ENCODE measurements at places on chromosomes 2 and 18.
A peak's percentile ranks its signal among the peaks of the same experiment; 100 is the strongest.

DNA sequence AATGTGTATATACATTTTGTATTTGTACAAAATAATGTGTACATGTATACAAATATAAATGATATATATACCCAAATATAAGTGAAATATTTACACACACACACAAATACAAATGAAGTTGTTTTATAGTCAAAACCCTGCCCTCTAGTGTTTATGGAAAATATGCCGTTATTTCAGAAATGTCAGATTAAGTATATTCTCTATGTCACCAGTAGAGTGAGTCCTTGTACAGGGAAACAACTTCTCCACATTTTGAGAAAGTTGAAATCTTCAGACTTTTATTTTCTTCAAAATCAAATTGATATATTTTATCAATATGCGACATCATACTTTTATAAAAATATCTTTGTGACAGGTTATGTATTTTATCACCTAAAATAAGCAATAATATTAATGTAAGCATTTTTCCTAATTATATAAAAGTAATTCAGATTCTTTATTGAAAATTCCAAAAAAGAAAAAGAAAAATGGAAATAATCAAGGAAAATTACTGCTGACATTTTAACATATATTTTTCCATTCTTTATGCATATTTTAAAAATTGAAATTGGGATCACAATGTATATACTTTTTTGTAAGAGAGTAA lies 22.4 kb downstream of the ARL6IP6 start:
- DNase-seq: peak; percentile 52

- DNase-seq: no peak
These were observed 23.7 kb upstream of the DSG1 start for GRCh38 chr18:31294199-31294747.

- DNase-seq: no peak
These were observed 421.4 kb upstream of the TCF4 start for GRCh38 chr18:56009411-56009810.

- peak; percentile 72 for DNase-seq
These were observed 68.3 kb upstream of the IL1R1 start for GRCh38 chr2:102074152-102074783.

DNA sequence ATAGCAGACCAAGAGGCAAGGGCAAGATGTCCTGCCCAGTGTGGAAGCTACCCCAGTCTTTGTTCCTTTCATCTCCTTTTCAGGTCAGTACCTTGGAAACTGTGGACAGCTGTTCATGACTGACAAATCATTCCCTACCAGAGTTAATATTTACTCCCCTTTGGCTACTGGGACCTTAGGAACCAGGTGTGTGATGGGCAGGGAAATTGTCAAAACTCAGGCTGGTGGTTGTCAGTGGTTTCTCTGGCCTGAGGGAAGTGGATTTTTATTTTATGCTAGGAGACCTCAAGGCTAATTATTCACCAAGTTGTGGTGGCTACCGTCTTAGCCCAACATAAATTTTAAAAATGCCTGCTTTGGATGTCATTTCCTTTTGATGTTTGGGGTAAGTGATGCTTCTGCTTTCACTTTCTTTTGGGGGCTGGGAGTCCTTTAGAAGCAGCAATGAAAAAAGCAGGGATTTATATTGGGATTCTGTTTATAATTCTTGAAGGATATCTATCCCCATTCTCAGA lies 119.3 kb downstream of the SETBP1 start:
- peak; percentile 12 for DNase-seq

DNA sequence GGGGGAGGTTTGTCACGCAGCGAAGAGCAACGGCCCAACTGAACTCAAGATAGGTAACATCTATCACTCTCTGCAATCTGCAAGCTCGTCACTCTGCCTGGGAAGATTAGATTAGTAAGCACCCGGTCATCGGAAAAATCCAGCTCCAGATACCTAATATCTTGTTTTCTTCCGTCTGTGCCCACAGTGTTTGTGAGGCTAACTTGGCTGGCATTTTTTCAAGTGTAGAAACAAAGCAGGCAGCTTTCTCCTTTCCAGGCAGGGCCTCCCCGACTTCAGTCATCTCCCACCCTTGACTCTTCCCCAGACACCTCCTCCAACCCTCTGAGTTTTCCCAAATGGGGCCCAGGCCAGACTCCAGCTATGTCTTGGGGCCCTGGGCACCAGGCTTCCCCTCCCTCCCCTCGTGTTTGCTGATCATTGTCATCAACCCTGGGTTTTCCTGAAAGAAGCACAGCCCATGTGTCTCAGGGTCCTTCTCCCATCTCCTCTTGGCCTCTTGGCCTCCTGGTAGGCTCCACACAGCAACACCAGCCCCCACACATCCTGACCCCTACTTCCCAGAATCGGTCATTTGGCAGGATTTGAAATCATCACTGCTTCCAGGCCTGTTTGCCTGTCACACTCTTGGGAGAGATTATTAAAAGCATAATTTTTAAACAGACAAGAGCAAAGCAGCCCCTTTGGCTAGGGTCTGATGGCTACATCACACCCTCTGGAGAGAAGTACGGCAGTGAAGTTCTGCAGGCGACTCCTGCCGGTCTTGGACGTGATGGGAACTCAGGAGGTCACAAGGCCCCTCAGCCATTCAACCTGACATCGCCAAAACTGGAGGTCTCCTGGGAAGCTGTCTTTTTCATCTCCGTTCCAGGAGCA lies 144.9 kb upstream of the ID2 start:
- peak; percentile 54 for DNase-seq

DNA sequence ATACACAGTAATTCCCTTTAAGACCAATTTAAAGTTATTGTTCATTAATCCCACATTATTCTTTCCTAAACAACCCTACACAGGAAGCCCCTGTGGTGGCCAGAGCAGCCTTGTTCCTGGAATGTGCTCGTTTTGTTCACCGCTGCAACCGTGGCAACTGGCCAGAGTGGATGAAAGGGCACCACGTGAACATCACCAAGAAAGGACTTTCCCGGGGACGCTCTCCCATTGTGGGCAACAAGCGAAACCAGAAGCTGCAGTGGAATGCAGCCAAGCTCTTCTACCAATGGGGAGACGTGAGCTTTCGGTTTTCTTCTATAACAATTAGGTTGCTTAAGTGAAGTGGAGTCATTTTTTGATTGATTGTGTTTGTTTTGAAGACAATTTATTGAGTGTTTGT lies 101.0 kb downstream of the UNC80 start:
- DNase-seq: no peak

DNA sequence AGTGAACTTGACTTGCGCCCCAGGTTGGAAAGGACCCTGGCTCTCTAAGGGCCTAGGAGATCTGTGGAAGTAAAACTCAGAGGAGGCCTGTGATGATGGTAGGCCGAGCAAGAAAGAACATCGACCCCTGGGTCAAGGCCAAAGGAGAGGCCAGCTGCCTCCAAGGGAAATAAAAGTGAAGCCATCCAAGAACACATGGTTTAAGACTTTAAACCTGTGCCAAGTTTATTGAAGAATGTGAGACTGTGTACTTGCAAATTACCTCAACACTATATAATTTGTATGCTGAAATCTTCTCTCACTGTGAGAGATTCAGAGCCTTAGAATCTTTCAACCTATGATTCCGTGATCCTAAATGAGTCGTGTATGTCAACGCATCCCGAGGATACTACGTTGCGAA lies 40.7 kb upstream of the COBLL1 start:
- no peak for DNase-seq

- peak; percentile 25 for DNase-seq
These were observed 48.6 kb downstream of the DDX1 start for GRCh38 chr2:15640261-15640711.

- DNase-seq: no peak
These were observed 16.5 kb upstream of the ALPK2 start for GRCh38 chr18:58645398-58645797.

- no peak for DNase-seq
These were observed 52.8 kb downstream of the GALNT1 start for GRCh38 chr18:35634323-35634722.

- DNase-seq: no peak
These were observed 73.3 kb upstream of the NFATC1 start for GRCh38 chr18:79322441-79322840.

- DNase-seq: no peak
These were observed 51.8 kb downstream of the CRIM1 start for GRCh38 chr2:36407413-36407812.

- DNase-seq: no peak
These were observed 44.9 kb upstream of the BAZ2B start for GRCh38 chr2:159661286-159661685.

DNA sequence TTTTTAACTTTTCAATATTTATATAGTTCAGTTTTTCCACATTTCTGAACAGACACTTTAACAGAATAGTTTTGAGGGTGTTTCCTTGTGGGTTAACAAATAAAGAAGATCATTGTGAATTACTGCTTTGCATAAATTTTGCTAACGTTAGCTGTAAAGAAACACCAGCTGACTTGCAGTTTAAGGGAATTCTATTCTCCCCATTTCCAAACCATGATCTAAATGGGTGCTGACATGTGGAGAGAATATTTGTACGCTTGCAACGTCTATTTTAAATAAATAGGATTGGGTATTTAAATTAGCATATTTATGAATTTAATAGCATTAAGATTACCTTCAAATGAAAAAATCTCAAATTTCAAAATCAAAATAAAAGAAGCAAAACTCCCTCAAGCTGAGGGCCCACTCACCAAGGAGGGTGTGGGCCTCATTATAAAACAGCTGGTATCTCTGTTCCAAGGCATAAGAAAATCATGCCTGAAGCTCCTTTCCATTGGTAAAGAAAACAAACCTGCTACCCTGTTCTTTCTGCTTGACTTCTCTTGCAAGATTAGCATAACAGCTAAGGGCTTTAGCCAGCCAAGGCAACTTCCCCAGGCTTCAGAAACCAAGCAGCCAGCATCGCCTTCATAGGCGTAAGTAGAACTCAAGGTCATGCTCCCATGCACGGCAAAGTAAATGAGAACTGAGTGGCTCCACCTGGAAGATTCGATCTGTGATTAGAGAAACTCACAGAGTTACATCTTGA lies 3.2 kb downstream of the MRO start:
- no peak for DNase-seq

DNA sequence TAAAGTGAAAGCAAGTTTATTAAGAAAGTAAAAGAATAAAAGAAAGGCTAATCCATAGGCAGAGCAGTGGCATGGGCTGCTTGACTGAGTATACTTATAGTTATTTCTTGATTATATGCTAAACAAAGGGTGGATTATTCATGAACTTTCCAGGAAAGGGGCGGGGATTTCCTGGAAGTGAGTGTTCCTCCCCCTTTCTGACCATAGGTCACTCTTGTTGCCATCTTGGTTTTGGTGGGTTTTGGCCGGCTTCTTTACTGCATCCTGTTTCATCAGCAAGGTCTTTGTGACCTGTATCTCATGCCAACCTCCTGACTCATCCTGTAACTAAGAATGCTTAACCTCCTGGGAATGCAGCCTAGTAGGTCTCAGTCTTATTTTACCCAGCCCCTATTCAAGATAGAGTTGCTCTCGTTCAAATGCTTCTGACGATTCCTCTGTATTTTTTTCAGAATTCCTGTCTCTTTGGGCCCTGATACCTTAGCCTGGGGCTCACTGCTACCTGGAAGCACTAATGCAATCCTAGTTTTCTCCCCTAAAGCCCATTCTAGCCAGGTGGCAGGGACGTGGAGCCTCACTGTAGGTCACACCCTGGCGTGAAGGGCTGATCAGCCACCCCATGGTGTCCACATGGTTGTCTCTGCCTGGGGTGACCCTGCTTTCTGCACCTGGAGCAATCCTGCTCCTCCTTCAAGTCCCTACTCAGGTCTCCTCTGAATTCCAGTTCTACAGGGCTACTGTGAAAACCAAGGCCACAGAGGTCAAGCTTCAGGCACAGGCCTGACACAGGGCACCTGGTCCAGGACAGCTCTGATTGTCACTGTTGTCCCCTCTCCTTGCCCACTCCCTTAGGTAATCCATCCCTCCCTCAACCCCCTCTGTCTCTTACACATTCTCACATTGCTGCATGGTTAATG lies 6.0 kb upstream of the SLC35F6 start:
- DNase-seq: peak; percentile 42

DNA sequence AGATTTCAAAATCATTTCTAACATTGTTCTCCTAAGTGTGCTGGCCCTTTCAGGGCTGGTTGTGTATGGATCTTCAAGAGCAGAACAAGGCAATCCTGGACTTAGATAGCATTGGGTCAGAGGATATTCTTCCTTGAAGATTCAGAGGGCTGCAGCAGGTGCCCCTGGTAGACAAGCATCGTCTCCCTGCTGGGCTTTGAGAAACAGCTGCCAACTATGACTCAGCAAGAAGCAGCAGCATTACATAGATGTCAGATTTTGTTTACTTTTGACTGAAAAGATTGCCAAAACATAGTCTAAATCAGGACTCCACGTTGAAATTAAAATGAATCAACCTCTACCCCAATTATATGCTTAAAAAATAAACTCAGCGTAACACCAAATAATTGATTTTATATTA lies 618.8 kb downstream of the SOCS6 start:
- DNase-seq: no peak

GRCh38 chr2:184683911-184684310 lies 85.6 kb downstream of the ZNF804A start:
- no peak for DNase-seq

DNA sequence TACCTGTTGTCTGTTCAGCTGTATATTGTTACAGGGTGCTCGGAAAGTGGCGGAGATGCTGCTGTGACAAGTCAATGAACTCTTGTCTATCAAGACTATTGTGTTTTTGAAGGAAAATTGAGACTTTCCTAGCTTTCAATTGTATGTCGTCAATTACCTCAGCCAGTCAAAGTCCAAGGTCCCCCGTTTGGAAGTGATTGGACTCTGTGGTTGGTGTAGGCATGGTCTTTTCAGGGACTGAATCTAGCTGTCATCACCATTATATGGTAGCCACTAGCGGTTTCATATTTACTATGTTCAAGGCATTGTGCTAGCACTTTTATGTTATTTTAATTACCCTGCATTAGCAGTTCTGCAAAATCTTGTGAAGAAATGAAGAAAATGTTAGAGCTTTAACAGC lies 54.9 kb downstream of the XRCC5 start:
- DNase-seq: no peak

GRCh38 chr18:44458777-44459176 lies 221.9 kb upstream of the SETBP1 start:
- peak; percentile 38 for DNase-seq

DNA sequence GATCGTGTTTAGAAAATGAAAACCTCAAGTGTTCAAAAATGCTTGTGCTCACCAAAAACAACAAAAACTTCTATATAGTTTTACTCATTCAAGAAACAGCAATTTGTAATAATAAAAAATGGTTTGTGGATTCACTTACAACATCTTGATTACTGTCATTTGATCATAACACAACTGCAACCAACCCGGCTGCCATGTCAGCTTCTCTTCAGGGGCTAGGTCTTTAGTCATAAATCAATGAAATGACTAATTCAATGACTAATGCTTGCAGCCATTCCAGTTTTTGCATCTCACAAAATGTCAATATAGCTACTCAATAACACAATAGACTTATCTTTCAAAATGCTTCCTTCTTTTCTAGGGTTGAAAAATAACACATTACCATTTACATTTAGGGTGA lies 128.0 kb downstream of the OLA1 start:
- DNase-seq: peak; percentile 3

GRCh38 chr18:34033968-34034367 lies 190.7 kb downstream of the NOL4 start:
- DNase-seq: no peak

- DNase-seq: peak; percentile 55
These were observed 55.5 kb downstream of the NCK2 start for GRCh38 chr2:105800036-105800713.

All from suppressor macrophage treated with lipopolysaccharide for 1 hour (primary cell).